Smooth muscle cell of the pulmonary artery (primary cell): ENCODE measurements at places on chromosomes 7 and 10. TPM values are rescaled to one million over a fixed set of nuclear protein-coding genes. Genes with fewer than 3 reads are reported as not detected.

Gene TLX1
- total RNA-seq = not detected in 2 replicates

Gene CALN1
- not detected in 2 replicates for total RNA-seq

Gene ANKRD61
- total RNA-seq = 0.13 TPM in 1 of 2 replicates, not detected in the other

Gene ENTPD1
- total RNA-seq = 0.92 and 2.7 TPM in 2 replicates

Gene PTPN12
- total RNA-seq = 57.6 and 60.6 TPM in 2 replicates

Gene SFRP5
- total RNA-seq = 0.36 TPM in 1 of 2 replicates, not detected in the other
